ENCODE measurements at places on chromosomes 2 and 18. TPM values are rescaled to one million over a fixed set of nuclear protein-coding genes. Genes with fewer than 3 reads are reported as not detected.

The FN1 gene
- 4,893 TPM for total RNA-seq

The WDR43 gene
- 35.5 TPM for total RNA-seq

The PDIA6 gene
- 238 TPM for total RNA-seq

The INPP5D gene
- total RNA-seq: 0.15 TPM

The TGFA gene
- total RNA-seq: not detected

The CRYGD gene
- not detected for total RNA-seq

The NPPC gene
- not detected for total RNA-seq

The MROH2A gene
- total RNA-seq: not detected

The TTC21B gene
- total RNA-seq: 7.4 TPM

The SERPINB3 gene
- total RNA-seq: not detected

The TMEM247 gene
- total RNA-seq: not detected

The L3MBTL4 gene
- total RNA-seq: under 0.01 TPM

The TET3 gene
- total RNA-seq: 1.6 TPM

The DSG2 gene
- 11.0 TPM for total RNA-seq

The RNF125 gene
- total RNA-seq: 0.30 TPM

The SLC19A3 gene
- 0.59 TPM for total RNA-seq

The ITGB6 gene
- 0.17 TPM for total RNA-seq

The ABCB11 gene
- not detected for total RNA-seq

The SCG2 gene
- 3.0 TPM for total RNA-seq

The MORN2 gene
- total RNA-seq: 27.9 TPM

The GRHL1 gene
- 0.50 TPM for total RNA-seq

The ANKRD30BL gene
- not detected for total RNA-seq

The GAD1 gene
- total RNA-seq: not detected

The GALNT13 gene
- 0.15 TPM for total RNA-seq

The CFAP221 gene
- not detected for total RNA-seq

The KCNE4 gene
- total RNA-seq: 2.0 TPM

The IGFBP2 gene
- total RNA-seq: 38.7 TPM

The RAX gene
- total RNA-seq: not detected

The HOXD9 gene
- not detected for total RNA-seq

The CPS1 gene
- total RNA-seq: 18.5 TPM

The LRP1B gene
- total RNA-seq: under 0.01 TPM

The IGFBP5 gene
- 13.7 TPM for total RNA-seq

The PKP4 gene
- total RNA-seq: 17.7 TPM

The FSIP2 gene
- under 0.01 TPM for total RNA-seq

The MYO5B gene
- 0.17 TPM for total RNA-seq

The IL1R2 gene
- 0.50 TPM for total RNA-seq

The CABYR gene
- 6.7 TPM for total RNA-seq
